IMR-90 (cell line): ENCODE measurements at places on chromosomes 6 and 20. TPM values are rescaled to one million over a fixed set of nuclear protein-coding genes. Genes with fewer than 3 reads are reported as not detected.

ANKRD66 gene
- polyA plus RNA-seq: not detected in 2 replicates

PHACTR3 gene
- not detected in 2 replicates for polyA plus RNA-seq

SNAI1 gene
- 13.7 and 14.9 TPM in 2 replicates for polyA plus RNA-seq

ZC3H12D gene
- polyA plus RNA-seq: 0.07 and 0.12 TPM in 2 replicates

NR2E1 gene
- not detected in 2 replicates for polyA plus RNA-seq

SEC23B gene
- 50.1 and 51.5 TPM in 2 replicates for polyA plus RNA-seq

- no peak for DNase-seq
Measured at GRCh38 chr6:15256538-15257271, 10.8 kb downstream of the JARID2 start.

DNA sequence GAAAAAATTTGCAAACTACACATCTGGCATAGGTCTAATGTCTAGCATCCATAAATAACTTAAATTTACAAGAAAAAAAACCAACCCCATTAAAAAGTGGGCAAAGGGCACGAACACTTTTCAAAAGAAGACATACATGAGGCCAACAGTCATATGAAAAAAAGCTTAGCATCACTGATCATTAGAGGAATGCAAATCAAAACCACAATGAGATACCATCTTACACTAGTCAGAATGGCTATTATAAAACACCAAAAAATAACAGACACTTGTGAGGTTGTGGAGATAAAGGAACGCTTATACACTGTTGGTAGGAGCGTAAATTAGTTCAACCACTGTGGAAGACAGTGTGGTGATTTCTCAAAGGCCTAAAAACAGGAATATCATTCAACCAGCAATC is 33.7 kb upstream of the EPB41L2 start:
- DNase-seq: no peak

GRCh38 chr20:60011512-60012507 is 53.6 kb downstream of the CDH26 start:
- DNase-seq: no peak

DNA sequence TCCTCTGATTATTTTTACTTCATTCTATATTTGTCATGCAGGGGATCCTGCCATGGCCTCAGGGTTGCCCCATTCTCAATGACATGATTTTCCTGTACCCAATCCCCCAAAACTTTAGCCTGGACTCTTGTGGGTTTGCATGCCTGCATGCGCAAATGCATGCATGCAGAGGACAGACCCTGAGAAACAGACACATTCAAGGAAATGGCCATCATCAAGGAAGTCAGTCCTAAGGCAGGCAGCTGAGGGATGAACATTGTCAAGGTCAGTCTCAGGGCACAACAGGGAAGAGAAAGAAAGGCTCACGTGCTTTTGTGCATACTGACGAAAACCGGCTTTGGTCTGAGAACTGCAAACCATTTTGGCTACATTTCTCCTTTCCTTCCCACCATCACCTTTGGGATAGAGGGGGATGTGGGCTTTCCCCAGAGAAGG is 13.1 kb downstream of the NEDD9 start:
- DNase-seq: no peak

DNA sequence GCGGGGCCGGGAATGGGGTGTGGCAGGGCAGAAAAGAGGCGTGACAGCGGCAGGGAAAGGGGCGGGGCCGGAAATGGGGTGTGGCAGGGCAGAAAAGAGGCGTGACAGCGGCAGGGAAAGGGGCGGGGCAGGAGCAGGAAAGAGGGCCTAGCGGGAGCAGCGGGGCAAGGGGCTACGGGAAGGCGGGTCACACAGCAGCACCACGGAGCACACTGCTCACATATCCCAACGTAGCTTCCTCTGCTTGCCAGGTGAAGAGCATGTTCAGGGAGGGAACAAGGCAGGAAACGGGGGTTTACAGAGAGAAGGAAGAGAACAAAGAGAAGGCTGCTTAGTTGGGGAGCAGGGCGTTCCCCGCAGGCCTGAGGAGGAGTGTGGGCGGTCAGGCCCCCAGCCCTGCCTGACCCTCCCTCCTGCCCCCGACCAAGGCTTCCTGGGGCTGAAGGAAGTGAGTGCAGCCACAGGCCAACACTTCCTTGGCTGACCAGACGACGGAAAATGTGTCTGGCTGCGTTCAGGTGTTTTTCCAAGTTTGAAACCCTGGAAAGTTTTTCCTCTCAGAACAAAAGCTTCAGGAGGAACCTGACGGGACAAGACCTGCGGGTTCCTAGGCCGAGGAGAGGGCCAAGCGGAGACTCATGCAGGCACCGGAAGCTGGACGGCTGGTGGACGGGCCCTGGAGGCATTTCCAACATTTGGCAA is 13.8 kb downstream of the UCKL1 start:
- DNase-seq: peak; percentile 4

DNA sequence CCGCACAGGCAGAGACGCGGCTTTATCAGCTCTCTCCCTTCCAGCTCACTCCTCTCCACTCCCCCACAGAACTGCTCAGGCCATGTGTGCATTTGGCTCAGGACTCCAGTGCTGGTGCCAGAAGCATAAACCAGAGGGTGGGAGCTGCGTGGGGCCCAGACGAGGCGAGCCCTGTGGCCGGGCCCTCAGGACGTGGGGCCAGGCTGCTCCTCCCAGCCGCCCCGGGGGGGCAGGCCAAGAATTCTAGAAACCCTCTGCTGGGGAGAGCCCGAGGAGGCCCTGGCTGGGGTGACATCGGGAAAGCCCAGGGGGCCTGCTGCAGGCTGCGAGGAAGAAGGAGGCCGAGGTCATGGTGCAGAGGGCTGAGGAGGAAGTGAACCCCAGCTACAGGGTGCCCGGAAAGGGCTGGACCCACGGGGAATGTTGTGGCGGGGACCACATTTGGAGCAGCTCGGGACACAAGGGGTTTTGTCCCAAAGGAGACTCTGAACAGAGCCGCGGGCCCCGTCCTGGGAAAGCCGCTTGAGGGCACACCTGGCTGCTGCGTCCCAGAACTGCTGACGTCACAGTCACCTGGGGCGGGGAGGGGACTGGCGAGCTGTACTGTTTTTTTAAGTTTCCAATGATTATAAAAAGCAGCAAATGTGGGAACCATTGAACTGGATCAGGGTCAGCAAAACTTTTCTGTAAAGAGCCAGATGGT is 107.1 kb downstream of the BANF2 start:
- peak; percentile 78 for DNase-seq

DNA sequence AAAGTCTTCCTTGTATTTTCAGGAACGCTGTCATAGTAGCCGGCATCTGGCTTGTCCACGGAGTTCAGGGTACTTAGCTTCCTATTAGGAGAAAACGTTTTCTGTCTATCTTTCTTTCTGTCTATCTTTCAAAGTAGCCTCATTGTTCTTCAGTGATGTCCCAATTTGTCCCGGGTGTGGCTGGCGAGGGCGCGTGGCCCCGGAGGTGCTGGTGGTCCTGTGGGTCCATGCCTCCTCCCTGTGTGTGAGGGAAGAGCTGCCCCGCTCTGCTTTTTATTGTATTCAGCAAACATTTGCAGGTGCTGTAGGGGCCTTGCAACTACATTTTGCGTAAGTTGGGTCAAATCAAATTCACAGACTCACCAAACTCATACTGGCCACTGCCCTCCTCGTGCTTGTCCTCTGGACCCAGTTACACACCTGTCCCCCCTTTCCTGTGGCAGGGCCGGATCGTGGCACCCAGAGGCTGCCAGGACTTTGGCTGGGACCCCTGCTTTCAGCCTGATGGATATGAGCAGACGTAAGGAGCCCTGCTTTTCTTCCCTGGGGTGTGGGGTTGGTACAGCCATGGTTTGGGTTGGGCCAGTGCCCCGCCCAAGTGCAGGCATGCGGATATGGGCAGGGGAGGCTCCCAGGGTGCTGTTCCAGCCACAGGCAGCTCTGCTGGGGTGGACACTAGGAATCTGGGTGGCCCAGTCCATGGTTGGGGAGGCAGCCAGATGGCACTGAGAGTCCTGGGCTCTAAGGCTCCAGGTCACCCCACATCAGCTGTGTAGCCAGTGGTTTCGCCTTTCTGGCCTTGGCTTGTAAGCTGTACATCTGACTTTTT is 12.3 kb downstream of the ITPA start:
- no peak for DNase-seq

- DNase-seq: no peak
Measured at GRCh38 chr20:61623451-61623850, 371.4 kb downstream of the CDH4 start.

DNA sequence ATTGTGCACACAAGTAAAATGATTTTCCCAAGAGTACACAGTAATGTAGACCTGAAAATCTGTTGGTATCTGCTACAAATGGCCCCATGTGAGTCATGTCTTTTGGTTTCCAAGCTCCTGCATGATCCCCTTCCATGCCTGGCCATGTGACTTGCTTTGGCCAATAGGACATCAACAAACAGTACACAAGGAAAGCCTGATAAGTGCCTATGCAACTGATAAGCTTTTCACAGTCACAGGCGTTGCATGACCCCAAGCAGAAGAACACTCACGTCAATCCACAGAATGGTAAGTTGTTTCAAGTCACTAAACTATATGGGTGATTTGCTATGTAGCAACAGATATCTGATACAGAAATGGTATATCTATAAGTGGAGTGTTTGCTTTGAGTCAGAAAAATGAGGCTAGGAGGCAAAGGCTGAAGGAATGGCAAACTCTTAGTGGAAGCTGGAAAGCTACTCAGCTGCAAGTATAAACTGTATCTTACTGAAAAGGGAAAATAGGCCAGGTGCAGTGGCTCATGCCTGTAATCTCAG is 160.1 kb upstream of the BEND3 start:
- peak; percentile 12 for DNase-seq

DNA sequence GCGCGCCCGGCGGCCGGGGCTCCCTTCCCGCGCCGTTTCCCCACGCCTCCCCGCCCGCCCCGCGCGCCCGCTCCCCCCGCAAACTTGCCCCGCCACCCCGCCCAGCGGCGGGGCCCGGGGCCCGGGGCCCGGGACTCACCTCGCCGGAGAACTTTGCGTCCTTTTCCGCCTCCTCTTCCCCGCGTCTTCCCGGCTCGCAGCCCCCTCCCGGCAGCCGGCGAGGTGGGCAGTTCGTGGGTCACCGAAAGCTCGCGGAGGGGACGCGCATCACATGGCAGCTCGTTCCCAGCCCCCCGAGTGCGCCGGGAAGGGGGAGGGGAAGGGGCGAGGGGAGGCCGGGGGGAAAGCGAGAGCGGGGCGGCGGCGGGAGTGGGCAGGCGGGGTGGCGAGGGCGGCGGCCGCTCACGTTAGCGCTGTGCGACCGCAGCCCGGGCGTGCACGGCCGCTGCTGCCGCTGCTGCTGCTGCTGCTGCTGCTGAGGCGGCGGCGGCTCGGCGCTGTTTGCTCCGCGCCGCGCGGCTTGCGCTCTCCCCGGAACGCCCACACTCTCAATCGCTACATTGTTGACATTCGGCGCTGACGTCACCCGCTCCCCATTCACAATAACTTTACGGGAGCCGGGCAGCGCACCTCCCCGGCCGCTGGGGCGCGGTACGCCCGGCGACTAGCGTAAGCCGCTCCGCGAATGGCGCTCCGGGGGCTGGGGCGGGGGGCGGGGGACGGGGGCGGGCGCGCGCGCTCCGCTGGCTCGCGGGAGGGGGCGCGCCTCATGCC is at the start of gene BACH2:
Gene BACH2, minus strand, starts transcription at position 503 of the 774 bp plus-strand sequence. CDS start 287,999 bp downstream, outside the sequence.
- DNase-seq: peak; percentile 92

GRCh38 chr6:52909531-52909930 is at the start of gene GSTA3:
Gene GSTA3, minus strand, starts transcription at chr6:52909698. Its CDS starts 3,864 bp downstream, at chr6:52905834.
- DNase-seq: no peak

DNA sequence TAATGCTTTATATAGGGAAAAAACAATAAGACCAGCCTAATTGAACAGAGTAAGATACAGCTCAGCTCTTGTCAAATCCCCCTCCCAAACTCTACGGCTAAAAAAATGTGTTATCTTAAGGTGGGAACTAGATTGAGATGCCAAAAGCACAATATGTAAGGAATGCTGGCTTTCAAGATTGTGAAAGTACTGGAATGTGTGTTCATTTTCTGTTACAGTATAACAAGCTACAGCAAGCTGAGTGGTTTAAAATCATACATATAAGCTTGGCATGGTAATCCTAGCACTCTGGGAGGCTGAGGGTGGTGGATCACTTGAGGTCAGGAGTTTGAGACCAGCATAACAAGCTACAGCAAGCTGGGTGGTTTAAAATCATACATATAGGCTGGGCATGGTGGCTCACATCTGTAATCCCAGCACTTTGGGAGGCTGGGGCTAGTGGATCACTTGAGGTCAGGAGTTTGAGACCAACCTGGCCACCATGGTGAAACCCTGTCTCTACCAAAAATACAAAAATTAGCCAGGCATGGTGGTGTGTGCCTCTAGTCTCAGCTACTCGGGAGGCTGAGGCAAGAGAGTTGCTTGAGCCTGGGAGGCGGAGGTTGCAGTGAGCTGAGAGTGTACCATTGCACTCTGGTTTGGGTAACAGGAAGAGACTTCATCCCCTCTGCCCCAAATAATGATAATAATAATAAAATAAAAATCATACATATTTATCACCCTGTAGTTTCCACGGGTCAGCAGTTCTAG is 297.7 kb downstream of the DOK5 start:
- no peak for DNase-seq

DNA sequence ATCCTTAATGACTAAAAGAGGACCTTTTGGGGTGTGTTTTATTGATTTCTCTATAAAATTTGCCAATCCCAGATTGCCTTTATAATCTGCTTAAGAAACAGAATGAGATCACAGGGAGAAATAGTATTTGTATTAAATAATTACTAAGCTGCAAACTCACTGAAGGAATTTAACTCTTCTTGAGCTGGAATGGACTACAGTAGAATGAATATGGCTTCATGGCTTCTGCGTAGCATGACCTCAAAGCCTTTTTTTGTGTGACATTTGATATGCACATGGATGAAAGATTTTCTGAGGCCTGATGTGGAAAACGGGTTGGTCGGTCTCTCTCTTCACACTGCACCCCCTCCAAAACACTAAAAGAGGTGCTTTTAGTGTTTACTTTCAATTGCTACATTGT is 115.9 kb downstream of the QKI start:
- peak; percentile 19 for DNase-seq

DNA sequence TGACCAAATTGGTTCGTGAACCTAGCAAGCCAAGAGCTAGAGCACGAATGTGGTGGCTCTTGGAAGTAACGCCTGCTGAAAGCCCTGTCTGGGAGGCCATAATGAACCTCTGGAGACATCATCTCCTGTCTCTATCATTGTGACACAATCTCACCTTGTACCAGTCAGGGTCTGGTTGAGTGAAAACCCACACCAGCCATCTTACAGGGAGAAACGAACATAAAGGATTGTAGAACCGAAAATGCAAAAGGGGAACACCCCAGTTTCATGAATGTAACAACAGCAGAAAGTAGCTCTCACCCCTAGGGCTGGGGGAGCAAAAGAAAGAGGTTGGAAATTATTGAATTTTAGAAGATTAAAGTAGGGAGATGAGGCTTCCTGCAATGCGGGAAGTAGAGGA is 50.9 kb upstream of the TAB2 start:
- no peak for DNase-seq
